Brain (organoid and tissue), 16 donors: ENCODE measurements at places on chromosomes 7 and 10. TPM values are rescaled to one million over a fixed set of nuclear protein-coding genes. Genes with fewer than 3 reads are reported as not detected.

PURB gene
- polyA plus RNA-seq, result 13.5 TPM

ELMO1 gene
- 76.4 TPM for polyA plus RNA-seq

GRCh38 chr7:90216771-90217170, 5.2 kb downstream of the STEAP2 start:
- no peak for DNase-seq

GRCh38 chr10:132434405-132435005, 37.5 kb downstream of the PWWP2B start:
- no peak for DNase-seq

DNA sequence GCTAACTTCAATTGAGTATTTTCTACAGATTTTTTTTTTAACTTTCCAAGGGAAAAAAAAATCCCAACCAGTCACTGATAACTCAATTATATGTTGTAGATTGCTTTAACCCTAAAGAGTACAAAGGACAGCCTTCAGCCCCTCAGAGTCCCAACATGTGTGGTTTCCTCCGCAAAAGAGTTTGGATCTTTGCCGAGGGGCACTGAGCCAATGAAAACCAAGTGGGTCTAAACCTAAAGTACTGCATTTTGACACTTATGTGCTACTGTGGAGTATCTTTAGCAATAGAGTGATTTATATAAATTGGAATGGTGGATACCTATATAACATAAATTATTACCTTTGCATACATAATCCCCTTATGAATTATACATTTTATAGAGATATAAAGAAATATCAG, 91.5 kb downstream of the SEMA3D start:
- no peak for DNase-seq

- no peak for DNase-seq
These were observed 3.7 kb upstream of the CALU start for GRCh38 chr7:128735436-128735835.
